ENCODE measurements at places on chromosomes 4 and X.

DNA sequence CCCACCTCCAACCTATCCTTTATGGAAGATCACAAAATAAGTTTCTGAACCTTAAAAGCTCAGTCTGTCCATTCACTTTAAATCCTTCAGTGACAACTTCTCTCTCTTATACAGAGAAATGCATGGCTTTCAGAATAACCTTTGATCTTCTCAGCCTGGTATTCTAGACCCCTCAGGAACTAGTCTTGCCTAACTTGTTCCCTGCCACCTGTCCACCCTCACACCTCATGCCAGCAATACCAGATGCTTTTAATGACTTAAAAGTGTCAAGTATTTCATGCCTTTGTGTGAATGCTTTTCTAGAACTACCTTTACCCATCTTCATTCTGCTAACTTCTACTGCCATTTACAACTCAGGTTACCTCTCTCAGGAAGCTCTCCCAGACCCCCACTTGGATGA is 7.4 kb downstream of the EXOC1L start:
- DNase-seq: no peak

- DNase-seq: no peak
Observed at GRCh38 chrX:46257451-46257879, 287.8 kb downstream of the ZNF674 start.

GRCh38 chr4:74821541-74821940 is 27.2 kb upstream of the BTC start:
- DNase-seq: no peak

DNA sequence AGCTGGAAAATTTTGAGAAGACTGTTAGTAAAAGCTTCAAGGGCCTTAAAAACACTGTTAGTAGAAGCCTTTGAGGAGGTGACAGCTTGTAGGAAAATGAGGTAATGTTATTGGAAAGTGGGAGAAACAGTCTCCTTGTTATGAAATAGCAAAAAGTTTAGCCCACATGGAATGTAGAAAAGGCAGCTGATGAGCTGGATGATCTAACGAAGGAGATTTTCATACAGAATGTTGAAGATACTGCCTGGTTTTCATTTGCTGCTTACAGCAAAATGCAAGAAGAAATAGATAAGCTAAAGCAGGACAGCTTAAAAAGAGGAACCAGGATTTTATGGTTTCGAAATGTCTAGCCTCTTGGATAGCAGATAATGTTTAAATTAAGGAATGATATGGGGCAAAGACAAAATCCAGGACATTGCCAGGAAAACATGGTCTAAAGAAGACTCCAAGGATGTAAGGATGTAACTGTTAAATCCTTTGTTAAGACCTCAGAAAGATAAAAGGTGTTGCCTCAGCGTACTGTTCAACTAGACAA is 10.2 kb upstream of the STBD1 start:
- DNase-seq: no peak

DNA sequence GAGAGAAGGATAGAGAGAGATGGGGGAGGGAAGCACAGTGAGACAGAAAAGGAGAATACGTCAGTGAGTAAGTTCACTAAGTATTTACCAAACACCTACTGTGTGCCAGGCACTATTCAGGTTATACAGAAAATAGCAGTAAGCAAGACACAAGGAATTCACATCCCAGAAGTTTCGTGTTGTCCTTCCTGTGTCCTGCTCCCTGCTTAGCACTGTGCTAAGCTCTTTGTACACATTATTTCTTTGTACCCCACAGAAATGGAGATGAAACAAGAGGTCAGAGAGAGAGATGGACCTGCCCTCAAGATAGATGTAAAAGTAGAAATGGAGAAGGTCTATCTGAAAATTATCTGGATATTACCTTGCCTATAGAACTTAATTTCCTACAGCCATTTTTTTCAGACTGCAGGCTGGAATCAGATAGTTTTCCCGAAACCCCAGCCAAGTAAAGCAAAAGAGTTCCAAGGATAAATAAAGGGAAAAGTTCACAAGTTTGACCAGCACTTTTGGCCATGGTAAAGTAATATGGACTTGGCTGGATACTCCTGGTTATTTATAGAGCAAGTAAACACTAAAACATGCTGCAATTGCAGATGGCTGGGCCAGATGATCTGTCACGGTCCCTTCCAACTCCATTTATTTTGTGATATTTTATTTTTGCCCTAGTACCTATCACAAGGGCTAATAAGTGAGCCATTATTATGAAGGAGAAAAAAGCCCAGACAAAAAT is 353.7 kb upstream of the SLC7A11 start:
- DNase-seq: peak; percentile 76

- no peak for DNase-seq
Observed at GRCh38 chrX:65873385-65873784, 166.5 kb downstream of the VSIG4 start.

DNA sequence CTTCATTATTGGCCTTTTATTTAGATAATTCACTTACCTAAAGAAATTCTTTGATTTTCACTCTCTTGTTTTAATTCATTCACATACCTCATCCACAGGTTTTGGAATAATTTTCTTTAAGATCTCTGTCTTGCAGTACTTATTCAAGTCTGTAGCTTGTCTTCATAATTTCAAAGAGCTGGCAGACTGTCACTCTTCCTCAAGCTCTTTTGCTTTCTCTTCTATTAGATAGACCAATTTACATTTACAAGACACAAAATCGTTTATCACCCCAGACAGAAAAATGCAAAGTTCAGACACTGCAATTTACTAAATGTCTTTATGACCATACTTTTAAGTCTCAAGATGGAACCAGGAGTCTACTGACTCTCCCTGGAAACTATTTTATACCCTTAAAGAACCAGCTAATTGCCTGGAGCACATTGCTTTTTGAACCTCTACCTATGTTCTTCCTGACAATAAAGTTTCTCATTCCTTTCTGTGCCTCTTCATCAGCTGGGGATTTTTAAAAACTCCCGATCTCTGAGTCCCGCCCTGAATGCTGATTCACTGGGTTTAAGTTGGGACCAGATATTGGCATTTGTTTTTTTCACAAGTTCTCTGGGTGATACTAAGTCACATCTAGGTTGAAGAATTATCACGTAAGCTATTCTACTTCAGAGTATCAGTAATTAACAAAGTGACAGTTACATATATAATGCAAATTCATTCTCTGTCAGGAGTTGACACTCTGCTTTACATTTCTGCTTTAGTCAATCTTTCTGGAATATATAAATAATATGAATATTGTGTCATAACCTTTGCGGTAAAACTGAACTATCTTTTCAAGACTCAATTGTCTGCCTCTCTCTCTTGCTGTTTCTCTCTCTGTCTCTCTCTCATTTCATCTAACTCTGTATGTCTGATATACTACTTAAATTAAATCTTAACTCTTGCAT is 196.4 kb downstream of the PCDH7 start:
- no peak for DNase-seq

DNA sequence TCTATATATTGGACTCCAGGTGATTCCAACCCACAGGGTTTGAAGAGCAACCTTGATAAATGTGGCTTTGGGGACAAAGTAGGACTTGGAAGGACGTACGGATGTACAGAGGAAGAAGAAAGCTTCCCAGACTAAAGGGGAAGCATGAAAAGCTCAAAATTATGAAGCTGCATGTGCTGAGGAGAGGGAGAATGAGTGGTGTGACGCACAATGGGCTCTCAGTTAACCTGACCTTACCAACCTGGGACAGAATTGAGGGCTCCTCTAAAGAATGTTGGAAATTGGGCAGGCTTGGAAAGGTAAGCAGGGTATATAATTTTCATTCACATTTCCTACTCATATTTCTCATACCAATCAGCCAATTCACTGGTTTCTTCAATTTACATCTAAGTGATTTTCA is 10.5 kb upstream of the TIGD2 start:
- DNase-seq: no peak

- no peak for DNase-seq
Observed at GRCh38 chr4:7978489-7978888, 38.8 kb upstream of the AFAP1 start.

DNA sequence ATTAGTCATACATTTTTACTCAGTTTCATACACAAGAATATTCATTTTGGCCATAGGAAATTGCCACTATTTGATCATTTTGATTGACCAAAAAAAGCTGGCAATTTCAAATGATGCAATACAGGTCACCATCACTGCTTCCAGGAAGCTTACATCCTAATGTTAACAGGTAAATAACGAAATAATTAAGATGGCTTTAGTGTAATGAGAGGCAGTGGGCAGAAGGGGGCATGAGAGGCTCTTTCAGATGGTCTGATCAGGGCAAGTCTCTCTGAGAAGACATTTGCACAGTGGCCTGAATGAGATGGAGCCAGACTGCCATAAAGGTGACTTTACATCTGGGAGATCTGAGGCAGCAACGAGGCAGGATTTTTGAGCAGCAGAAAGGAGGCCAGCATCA is 170.7 kb downstream of the SLIT2 start:
- DNase-seq: peak; percentile 29

- DNase-seq: no peak
Observed at GRCh38 chr4:5300283-5300682, 249.0 kb downstream of the STK32B start.

DNA sequence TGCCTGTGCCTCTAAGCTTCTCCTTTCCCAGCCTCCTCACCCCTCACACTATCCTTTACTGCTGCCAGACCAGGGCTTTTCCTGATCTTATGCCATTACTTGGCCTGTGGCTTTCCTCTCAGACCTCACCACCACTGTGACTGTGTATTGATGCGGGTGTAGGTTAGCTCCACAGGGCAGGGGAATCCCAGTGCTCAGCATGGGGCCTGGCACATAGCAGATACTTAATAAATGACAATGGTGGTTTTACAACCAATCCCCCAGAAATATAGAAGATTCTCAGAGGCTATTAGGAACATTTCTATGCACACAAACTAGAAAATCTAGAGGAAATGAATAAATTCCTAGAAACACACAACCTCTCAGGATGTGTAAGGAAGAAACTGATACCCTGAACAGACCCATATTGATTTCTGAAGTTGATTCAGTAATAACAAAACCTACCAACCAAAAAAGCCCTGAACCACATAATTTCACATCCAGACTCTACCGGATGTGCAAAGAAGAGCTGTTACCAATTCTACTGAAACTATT is 129.6 kb upstream of the QRFPR start:
- no peak for DNase-seq

GRCh38 chr4:75940692-75941253 is at the start of gene NAAA:
TSS of gene NAAA (minus strand) at chr4:75941013. CDS start at chr4:75940949, 64 bp downstream.
- DNase-seq: peak; percentile 42

GRCh38 chr4:129929052-129929451 is 833.1 kb downstream of the C4orf33 start:
- DNase-seq: no peak

DNA sequence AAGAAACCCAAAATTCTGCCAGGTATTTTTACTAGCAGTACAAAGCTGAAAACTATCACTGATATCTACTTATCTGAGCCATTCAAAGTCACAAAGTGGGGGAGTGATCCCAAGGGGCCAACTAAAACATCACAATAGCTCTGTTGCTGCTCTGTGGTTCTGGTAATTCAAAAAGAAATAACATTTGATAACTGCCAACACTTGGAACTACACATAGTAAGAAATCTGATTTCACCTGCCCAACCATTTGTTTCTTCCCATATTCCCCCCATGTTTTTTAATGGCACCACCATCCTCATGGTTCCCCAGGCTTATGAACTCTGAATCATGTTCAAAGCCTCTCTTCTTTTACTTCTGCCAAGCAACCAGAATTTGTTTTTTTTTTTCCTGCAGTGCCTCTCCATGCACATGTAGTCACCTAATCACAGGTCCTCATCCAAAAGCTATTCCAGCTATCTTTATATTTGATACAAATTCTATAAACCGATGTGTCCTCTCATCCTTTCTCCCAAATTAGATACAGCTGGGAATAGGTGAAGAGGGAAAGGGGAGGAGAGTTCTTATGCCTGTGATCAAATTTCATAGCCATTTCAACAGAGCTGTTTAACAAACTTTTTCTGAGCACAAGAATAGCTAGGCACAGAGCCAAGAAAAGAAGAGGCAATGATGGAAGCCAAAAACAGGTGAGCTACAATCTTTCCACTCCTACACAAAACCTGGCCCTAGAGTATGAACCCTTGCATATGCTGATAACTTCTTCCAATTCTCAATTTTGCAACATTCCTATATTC is 7.7 kb downstream of the AMMECR1 start:
- DNase-seq: no peak

DNA sequence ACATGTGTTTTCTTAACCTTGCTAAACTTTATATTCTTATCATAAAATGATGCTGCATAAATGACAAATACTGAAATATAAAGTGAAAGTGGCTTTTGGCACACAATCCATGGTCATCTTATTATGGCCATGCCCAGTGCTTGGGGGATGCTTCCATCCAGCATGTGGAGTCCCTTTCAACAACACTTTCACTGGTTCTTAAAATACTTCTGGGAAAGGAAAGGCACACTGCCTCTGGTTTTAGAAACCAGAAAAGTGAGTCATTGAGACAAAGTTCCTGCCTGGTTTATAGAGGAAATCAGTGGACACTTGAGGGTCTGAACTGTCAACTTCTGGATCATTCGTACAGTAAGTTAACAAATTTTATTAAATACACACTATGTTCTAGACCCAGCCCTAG is 248.0 kb upstream of the ADAMTS3 start:
- DNase-seq: no peak

GRCh38 chr4:8053688-8054449 is 104.7 kb downstream of the ABLIM2 start:
- DNase-seq: no peak

- no peak for DNase-seq
Observed at GRCh38 chr4:7766661-7767345, 172.9 kb downstream of the AFAP1 start.

GRCh38 chrX:13747836-13748235 is 13.3 kb downstream of the OFD1 start:
- DNase-seq: no peak

GRCh38 chr4:26010304-26010703 is 96.3 kb downstream of the SMIM20 start:
- DNase-seq: no peak

GRCh38 chr4:78610546-78611214 is 59.1 kb downstream of the ANXA3 start:
- peak; percentile 46 for DNase-seq

GRCh38 chr4:2390146-2390545 is 28.3 kb downstream of the ZFYVE28 start:
- DNase-seq: no peak

DNA sequence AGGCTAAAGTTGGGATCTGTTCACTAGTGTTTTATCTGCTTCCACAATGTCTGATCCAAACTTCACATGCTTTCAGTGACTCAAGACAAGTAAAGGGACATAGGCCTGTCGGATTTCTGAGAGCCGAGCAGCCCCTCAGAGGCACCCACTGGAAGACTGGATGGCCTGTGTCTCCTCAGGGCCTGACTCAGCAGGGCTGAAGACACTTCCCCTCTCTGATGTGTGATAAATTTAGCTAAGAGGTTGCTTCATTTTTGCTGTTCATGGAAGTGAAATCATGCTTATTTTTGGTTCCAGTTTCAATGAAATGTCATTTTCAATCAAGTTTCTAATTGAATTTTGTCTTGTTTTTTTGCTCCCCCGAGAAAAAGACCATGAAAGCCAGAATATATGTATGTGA is 93.7 kb downstream of the MXRA5 start:
- DNase-seq: peak; percentile 4

GRCh38 chrX:48022738-48023137 is 15.9 kb downstream of the SPACA5 start:
- peak; percentile 10 for DNase-seq

All from fibroblast of gingiva (primary cell).